Lung microvascular endothelial cell (primary cell): ENCODE measurements at places on chromosomes 4 and X.

- no peak for DNase-seq
Observed at GRCh38 chr4:109041463-109042360, 260.7 kb downstream of the COL25A1 start.

GRCh38 chr4:184343502-184344177 lies 126.0 kb upstream of the ENPP6 start:
- DNase-seq: peak; percentile 76

GRCh38 chr4:72442147-72442546 lies 126.9 kb downstream of the ADAMTS3 start:
- DNase-seq: no peak

GRCh38 chr4:133584714-133585113 lies 435.6 kb downstream of the PCDH10 start:
- no peak for DNase-seq

DNA sequence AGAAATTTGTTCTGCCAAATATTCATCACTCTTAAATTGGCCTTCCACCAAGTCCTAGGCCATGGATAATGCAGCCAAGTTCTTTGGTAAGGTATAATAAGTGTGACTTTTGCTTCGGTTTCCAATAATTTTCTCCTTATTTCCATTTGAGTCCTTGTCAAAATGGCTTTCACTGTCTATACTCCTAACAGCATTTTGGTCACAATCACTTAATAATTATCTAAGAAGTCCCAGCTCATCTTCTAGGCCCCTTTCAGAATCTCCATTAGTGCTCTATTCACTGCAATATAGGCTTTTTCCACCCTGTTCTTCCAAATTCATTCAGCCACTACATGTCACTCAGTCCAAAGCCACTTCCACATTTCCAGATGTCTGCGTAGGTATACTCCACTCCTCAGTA lies 51.0 kb upstream of the SPIN4 start:
- DNase-seq: no peak

DNA sequence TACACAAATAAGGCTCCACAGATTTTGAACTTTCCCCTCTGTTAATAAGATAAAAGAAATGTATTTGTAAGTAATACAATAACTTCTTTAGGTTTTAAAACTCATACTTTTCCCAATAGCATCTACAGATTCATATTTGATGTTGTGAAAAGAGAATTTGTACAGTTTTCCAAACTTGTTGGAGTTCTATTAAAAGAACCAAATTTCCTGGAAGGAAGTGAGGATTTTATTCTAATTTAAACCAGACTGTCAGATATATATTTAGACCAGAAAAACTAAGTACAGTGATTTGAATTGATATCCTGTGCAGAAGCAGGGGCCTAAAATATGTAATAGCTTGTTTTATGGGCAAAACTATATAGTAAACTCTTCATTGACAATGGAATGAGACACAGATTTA lies 53.7 kb downstream of the NAA11 start:
- no peak for DNase-seq

- no peak for DNase-seq
Observed at GRCh38 chr4:18134111-18134510, 112.6 kb upstream of the LCORL start.

GRCh38 chr4:94359221-94359620 lies 16.6 kb upstream of the HPGDS start:
- DNase-seq: no peak

DNA sequence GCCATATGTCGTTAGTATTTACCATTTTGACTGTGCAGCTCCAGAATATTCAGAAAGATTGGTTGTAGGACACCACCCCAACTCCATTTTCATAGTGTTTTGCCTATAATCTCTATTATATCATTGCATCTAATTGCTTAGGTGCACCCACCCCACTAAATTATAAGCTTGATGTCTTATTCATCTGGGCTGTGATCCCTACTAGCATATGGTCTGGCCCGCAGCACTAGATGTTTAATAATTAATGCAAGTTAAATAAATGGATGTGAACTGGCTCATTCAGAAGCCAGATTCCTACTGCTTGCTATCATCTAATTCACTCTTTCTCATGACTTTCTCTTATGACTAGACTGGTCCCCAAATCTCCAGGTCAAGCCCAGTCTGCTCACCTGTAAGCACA lies 143.5 kb downstream of the RELL1 start:
- no peak for DNase-seq

- no peak for DNase-seq
Observed at GRCh38 chr4:56302760-56303159, 84.5 kb downstream of the AASDH start.

- no peak for DNase-seq
Observed at GRCh38 chr4:183345261-183345660, 23.0 kb upstream of the CLDN24 start.

DNA sequence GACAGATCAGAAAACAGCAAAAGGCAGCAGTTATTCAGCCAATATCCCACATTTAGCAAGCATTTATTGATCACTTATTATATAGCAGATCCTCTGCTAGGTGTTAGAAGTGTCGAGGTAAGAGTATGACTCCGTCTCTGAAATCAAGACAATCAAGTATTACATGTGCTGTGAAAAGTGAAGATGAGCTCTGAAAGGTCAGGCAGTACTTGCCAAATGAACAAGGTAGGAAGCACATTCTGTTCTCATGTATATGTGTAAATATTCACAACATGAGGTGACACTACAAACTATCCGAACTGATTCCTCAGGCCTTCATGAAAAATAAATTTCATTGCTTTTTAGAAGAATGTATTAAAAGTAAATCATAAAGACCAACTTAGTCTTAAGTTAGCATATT lies 15.3 kb downstream of the ATP1B4 start:
- no peak for DNase-seq
